Motor neuron (in vitro differentiated cells): ENCODE measurements at places on chromosomes 7 and 10. TPM values are rescaled to one million over a fixed set of nuclear protein-coding genes. Genes with fewer than 3 reads are reported as not detected.

The ZNF853 gene
- 0.15 TPM in 1 of 2 replicates, not detected in the other for total RNA-seq

The CPA5 gene
- 2.3 and 2.6 TPM in 2 replicates for total RNA-seq

The RAB19 gene
- total RNA-seq: not detected in 2 replicates

The GPER1 gene
- 1.4 and 3.2 TPM in 2 replicates for total RNA-seq

- ATAC-seq: no peak
These were observed 82.8 kb downstream of the MKI67 start for GRCh38 chr10:128043259-128044045.

DNA sequence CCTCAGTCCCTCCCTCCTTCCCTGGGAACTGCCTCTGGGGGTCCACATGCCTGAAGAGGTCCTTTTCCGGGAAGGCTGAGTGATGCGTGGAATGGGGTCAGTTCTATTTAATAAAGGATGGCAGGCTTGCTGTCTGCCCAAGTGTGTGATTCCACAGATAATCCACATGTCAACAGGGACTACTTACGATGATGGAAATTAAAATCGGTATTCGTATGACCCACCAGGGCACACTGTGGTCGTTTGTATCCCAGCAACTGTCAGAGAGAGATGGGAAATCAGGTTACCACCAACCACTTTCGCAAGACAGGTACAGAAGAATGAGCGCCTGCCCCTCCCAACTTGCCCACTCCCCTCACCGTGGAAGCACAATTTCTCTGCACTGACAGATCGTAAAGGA, 110.3 kb downstream of the VIPR2 start:
- ATAC-seq: peak; percentile 44

DNA sequence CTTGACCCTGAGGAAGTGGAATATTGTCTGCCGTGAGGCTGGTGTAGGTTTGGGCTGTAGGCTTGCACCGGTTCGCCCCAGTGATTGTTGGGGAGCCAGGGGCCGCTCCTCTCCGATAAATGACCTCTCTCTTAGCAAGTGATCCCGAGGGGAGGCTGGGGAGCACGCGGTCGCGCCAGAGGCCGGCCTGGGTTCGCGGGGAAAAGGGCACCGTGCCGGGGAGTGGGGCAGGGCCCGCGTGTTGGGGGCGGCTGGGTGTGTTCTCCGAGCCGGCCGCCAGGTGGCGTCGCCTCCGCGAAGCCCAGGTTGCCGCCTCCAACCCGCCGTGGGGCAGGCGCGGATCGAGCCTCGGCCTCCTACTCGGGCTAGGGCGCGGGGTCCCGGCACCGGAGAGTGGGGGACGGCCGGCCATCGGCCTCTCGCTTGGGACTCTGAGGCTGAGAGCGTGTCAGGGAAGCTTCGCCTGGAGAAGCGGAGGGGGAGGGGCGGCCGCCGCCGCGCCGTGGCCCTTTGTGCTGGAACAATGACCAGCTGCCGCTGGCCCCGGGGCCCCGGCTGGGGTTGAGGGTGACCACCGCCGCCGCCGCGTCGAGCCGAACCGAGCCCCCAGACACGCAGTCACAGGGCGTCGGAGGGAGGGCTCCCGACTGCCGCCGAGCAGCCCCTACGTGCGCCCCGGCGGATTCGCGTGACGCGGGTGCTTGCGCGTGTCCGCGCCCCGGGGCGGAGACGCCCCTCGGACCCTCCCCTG, 442 bp upstream of the LZTS2 start:
- peak; percentile 53 for ATAC-seq

GRCh38 chr7:24825381-24825794, 68.1 kb upstream of the GSDME start:
- ATAC-seq: no peak

- no peak for ATAC-seq
These were observed 258.7 kb downstream of the CCDC3 start for GRCh38 chr10:12742771-12743170.

DNA sequence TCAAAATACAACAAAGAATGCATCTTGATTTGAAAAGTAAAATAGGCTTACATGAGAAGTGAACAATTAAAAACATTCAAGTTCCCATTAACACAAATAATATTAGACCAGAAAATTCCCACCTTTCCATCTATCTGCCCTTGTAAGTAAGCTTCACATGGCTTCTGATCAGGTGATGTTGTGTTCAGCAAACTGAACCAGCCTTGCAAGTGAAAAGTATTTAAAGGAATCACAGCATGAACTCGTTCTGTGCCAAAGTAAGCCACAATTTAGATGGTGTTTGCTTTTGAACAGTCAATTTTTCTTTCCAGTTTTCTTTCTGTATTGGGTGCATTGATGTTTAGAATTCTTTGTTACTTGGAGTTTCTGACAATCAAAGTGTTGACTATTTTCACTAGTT, 347.9 kb downstream of the TNS3 start:
- no peak for ATAC-seq

DNA sequence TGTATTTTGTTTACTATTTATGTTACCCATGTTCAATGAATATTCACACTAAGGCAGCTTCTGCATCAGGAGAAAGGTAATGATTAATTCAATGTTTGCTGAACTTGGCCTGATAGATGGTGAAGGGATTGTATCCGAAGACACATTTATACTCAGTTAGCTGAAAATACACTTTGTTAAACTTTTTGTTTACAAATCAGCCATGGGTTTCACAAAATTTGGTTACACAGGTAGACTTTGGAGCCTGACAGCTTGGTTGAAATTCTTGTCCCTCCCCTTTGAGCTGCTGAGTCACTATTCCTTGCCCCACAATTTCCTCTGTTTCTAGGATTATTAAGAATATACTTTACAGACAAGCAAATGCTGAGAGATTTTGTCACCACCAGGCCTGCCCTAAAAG, 162.6 kb downstream of the PPP1R3A start:
- ATAC-seq: no peak

- no peak for ATAC-seq
These were observed 68.9 kb downstream of the DYNC1I1 start for GRCh38 chr7:95840953-95841950.
